Mesenteric fat pad (tissue), 1 donor: ENCODE measurements at places on chromosomes 6 and 20. TPM values are rescaled to one million over a fixed set of nuclear protein-coding genes. Genes with fewer than 3 reads are reported as not detected.
A peak's percentile ranks its signal among the peaks of the same experiment; 100 is the strongest.

The PRL gene
- 0.58 TPM for total RNA-seq

The SLC32A1 gene
- total RNA-seq: not detected

The WFDC12 gene
- total RNA-seq: not detected

The MYBL2 gene
- not detected for total RNA-seq

The PROKR2 gene
- total RNA-seq: not detected

The DNMT3B gene
- total RNA-seq: 0.39 TPM

The MAP3K7 gene
- 20.7 TPM for total RNA-seq

The HCRTR2 gene
- not detected for total RNA-seq

The ITPR3 gene
- 18.5 TPM for total RNA-seq

The CST4 gene
- total RNA-seq: not detected

The RNGTT gene
- total RNA-seq: 11.6 TPM

The GGT7 gene
- 15.6 TPM for total RNA-seq

The MBOAT1 gene
- 6.3 TPM for total RNA-seq

The SLC22A7 gene
- total RNA-seq: not detected

DNA sequence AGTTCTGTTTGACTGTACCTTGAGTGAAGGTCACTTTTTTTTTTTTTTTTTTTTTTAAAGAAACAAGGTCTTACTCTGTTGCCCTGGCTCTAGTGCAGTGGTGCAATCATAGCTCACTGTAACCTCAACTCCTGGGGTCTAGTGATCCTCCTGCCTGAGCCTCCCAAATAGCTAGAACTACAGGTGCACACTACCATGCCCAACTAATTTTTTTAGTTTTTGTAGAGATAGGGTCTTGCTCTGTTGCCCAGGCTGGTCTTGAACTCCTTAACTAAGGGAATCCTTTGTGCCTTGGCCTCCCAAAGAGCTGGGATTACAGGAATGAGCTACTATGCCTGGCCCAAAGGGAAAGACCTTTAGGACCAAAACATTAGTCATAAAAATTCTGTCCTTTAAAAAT is 413.7 kb downstream of the CDKAL1 start:
- no peak for DNase-seq

DNA sequence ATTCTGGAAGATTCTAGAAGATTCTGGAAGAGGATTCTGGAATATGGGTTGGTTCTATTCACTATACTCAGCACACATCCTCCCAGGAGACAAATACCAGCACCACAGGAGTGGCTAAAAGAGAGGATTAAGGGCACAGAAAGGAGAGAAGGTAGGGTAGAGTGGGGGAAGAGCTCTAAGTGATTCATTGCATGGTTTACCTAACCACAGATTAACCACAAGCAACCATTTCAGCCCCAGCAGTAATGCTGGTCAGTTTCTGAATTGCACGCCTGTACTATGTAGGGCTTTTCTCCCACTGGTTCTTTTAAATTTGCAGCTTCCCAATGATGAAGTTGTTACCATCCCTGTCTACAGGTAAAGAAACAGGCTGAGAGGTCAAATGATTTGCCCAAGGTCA is 192.7 kb upstream of the PMEPA1 start:
- no peak for DNase-seq

GRCh38 chr6:1263850-1264377 is 48.0 kb upstream of the FOXQ1 start:
- DNase-seq: no peak

DNA sequence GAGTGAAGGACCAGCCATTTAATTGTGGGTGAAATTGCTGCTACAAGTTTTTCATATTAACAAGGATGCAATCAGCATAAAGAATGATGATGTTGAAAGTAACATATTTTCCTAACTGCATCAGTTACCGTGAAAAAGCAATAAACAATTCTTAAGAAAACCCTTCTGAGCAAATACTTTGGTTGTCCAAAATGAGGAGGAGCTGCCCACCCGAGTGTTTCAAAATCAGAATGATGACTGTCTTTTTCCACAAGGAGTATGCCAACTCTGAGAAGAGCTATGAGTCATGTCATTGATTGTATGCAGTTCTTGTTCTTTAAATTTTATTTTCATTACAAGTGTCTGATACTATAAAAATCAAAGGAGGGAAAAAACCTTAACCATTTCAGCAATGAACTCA is 470.5 kb downstream of the COL12A1 start:
- DNase-seq: no peak

DNA sequence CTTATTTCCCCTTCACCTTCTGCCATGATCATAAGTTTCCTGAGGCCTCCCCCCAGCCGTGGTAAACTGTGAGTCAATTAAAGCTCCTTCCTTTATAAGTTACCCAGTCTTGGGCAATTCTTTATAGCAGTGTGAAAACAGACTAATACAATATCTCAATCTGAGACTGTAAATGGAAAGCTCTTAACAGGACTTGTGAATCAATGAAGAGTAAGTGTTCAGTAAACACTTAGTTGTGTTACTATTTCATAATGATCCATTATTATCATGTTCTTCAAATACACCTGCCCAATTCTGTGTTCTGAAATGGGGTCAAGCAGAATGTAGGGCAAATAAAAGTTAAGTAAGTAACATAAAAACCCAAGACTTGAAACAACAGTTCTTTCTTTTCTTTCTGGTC is 266.2 kb downstream of the TENT5A start:
- no peak for DNase-seq

DNA sequence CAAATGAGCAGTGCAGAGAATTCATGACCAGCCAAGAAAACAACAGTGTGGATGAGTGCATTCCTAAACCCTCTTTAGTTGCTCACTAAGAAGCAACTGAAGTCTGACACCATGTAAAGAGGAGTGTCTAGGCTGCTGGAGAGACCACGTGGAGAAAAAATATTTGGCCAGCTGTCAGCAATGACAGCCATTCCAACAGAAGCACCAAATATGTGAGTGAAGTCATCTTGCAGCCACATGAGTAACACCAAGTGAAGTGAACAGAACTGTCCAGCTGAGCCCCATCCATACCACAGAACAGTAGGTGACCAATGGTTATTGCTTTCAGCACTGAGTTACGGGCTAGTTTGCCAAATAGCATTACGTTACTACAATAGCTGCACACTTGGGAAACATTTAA is 89.4 kb downstream of the TBXT start:
- DNase-seq: no peak

DNA sequence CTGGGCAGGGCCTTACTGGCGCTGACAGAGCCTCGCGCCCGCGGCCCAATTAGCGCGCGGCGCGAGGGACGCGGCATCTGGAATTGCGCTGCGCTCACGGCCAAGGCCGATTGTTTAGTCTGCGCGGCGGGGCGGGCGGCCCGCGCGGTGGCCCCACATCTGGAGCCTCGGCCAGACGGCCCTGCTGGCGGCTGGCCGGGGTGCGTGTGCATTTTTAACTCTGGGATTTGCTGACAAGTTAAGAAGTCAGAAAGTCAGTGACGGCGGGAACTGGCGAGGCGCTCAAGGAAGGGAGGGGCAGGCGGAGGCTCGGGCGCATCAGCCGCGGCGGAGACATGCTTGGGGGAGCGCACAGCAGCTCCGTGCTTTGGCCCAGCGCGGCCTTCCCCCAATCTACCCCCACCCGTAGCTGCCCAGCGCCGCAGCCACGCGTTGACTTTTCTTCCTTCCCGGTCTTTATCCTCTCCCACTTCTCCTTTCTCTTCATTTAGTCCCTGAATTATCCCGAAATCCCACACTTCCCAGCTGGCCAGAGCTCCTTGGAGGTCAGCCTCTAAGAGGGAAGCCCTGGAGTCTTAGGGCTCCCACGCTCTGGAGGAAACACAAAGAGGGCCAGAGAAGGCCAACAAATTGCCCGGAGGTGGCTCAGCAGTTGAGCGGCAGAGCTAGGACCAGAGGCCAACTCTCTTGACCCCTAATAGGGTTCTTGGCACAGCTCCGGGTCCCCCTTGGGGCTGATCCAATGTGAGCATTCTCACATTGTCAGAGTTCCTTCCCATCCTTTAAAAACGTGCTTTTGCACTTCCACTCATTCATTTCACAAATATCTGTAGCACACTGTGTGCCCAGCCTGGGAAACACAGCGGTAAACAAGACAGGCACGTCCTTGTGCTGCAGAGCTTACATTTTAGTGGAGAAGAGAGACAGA is 40.8 kb upstream of the FOXP4 start:
- no peak for DNase-seq

DNA sequence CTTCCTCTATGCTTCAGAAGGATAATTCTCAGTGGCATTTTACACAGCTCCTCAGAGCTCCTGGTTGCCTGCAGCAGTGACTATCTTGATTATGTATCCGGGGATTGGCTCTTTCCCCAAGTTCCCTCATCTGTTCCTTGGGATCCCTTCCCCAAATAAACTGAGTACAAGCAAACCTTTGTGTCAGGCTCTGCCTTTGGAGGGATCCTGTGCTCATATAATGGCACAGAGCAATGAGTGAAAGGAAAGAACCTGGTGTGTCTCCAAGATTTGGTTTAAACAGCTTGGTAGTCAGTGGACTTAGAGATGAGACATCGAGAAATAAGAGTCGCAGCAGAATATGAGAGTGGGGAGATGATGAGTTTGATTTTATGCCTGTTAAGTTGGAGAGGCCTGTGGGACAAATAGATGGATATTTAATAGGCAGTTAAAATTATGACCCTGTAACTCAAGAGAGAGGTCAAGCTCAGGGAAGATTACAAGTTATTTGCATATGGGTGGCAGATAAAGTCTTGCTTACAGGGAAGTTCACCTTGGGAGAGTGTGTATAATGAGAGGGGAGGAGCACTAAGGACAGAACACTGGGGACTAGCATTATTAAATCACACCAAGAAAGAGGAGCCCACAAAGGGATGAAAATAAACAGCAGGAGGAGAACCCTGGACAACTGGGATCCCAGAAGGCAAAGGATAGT is 44.1 kb upstream of the GCLC start:
- no peak for DNase-seq

- peak; percentile 98 for DNase-seq
These were observed at the start of gene RWDD1 for GRCh38 chr6:116570856-116571682. RWDD1 (plus strand) TSS chr6:116571504; CDS start chr6:116571583, 79 bp downstream.

DNA sequence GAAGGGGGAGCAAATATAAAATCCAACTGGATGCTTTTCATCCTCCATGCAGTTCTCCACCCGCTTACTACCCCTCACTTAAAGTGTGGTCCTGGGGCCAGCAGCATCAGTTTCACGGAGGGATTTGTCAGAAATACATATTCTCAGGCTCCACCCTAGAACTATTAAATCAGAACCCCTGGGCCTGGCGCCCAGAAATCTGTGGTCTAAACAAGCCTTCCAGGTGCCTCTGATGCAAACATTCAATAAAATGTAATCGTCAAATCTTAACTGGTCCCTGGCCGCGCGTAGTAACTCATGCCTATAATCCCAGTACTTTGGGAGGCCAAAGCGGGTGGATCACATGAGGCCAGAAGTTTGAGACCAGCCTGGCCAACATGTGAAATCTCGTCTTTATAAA is 47.7 kb downstream of the ATXN1 start:
- no peak for DNase-seq

GRCh38 chr6:73073238-73073637 is 152.1 kb downstream of the KHDC1L start:
- no peak for DNase-seq

DNA sequence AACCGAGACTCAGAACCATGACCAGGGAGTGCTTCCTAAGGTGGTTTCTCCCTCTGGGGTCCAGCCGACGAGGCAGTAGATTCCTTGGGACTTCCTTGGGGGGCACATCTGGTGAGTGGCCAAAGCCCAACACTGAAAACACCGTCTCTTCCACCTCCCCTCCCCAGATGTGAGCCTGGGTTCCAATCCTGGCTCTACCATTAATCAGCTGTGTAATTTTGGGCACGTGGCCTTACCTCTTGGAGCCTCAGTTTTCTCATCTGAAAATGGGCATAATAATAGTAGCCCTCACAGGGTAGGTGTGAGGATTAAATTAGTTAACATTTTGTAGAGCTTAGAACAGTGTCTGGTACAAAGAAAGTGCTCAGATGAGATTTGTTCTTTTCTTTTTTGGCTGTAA is 5.5 kb downstream of the FAM110A start:
- DNase-seq: no peak

DNA sequence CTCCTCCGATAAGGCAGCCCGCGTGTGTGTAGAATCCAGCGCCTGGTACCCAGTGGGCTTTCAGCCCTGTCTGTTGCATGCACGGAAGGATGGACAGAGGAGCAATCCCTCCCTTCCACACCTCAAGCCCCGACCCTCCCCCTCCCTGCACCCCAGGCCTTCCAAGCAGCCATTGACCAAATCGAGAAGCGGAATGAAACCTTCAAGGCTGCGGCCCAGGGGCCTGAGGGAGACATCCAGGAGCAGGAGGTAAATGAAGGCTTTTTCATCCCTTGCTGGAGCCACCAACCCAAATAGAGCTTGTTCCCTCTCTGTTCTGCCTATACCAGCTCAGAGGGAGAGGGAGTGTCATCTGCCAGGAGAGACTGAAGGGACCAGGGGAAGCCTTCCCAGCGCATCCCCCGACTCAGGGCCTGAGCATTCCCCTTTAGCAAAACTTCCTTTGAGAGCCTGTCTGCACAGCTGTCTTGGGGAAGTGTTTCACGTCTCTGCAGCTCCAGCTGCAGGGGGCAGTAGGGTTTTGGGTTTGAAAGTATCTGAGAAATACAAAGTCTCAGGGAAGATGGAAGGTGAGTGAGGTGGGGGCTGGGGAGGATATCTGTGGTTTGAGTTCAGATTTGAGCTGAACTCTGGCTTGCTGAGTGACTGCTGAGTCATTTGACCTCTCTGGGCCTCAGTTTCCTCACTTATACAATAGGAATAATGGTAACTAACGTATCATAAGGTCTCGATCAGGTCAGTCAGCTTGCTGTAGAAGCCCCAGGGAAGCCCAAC is 16.1 kb downstream of the FGD2 start:
- DNase-seq: no peak

DNA sequence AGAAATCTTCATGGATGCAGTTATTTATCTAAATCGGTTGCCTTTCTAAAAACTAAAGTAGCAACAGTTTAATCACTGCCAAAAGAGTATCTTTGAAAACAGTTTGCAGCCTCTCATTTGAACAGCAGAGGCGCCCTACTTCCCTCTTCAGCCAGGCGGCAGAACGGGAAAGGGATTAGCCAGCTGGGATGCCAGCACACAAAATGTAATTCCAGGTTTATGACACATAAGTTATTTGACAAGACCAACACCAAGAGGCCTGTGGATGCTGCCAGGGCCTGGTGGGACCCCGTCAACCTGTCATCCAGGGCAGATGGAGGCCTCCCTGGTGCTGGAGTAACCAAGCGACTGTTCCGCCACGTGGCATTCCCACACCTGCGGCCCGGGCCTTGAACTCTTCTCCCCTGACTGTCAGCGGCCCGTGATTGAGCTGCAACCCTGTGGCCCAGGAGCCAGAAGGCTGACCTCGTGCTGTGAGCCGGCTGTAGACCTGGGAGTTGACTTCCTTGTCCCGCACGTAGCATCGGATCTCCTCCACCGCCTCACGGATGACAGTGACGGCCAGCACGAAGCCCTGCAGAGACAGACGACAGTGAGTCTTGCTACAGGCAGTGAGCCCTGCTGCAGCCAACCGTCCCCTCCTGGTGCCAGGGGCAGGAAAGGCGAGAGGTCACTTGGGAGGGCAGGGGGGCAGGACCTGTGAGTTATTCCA is 55.5 kb downstream of the ATP9A start:
- DNase-seq: peak; percentile 87
